OCI-M1 (cell line): ENCODE measurements at places on chromosomes 6 and 20.

- DNase-seq, result peak; percentile 98
These were observed 53.9 kb upstream of the HFE start for GRCh38 chr6:26033085-26033940.

DNA sequence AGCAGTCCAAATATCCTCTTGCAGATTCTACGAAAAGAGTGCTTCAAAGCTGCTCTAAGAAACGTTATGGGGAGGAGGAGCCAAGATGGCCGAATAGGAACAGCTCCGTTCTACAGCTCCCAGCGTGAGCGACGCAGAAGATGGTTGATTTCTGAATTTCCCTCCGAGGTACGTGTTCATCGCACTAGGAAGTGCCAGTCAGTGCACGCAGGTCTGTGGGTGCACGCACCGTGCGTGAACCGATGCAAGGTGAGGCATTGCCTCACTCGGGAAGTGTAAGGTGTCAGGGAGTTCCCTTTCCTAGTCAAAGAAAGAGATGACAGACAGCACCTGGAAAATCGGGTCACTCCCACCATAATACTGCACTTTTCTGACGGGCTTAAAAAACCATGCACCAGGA lies 272.1 kb upstream of the DEFB115 start:
- DNase-seq, result no peak

DNA sequence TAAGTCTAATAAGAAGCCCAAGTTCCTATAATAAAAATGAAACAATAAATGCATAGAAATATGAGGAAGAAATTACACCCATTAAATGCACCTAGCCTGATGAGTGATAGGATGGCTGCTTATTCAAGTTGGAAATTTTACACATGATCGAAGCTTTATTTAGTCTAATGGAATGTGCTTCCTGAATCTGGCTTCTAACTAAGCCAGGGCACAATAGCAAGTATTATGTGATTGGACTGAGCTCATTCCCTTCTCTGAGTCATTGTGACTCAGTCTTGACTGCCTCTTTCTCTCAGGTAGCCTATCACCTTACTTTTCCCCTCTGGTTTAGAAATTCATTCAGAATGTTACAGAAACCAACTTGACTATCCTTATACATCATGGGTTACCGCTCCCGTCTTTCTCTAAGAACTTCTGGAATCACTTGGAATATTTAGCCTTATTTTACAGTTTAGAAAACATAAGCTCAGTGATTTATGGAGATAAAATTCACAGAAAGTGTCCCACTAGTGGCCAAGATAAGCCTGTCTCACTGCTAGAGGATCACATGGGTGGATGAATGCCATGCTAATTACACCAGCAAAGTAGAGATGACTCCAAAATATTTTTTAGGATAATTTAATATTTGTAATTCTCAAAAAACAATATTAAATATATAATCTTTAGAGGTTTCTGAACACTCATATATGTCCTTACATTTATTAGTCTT lies 505.3 kb upstream of the JAG1 start:
- DNase-seq, result no peak

- DNase-seq, result peak; percentile 42
These were observed 80.0 kb upstream of the PREP start for GRCh38 chr6:105482921-105483320.

- DNase-seq, result peak; percentile 39
These were observed 56.7 kb downstream of the CD83 start for GRCh38 chr6:14174226-14174625.

GRCh38 chr6:74455786-74456185 lies 750.1 kb downstream of the COL12A1 start:
- DNase-seq, result no peak

- DNase-seq, result no peak
These were observed 214.2 kb downstream of the CDH26 start for GRCh38 chr20:60172346-60172984.

DNA sequence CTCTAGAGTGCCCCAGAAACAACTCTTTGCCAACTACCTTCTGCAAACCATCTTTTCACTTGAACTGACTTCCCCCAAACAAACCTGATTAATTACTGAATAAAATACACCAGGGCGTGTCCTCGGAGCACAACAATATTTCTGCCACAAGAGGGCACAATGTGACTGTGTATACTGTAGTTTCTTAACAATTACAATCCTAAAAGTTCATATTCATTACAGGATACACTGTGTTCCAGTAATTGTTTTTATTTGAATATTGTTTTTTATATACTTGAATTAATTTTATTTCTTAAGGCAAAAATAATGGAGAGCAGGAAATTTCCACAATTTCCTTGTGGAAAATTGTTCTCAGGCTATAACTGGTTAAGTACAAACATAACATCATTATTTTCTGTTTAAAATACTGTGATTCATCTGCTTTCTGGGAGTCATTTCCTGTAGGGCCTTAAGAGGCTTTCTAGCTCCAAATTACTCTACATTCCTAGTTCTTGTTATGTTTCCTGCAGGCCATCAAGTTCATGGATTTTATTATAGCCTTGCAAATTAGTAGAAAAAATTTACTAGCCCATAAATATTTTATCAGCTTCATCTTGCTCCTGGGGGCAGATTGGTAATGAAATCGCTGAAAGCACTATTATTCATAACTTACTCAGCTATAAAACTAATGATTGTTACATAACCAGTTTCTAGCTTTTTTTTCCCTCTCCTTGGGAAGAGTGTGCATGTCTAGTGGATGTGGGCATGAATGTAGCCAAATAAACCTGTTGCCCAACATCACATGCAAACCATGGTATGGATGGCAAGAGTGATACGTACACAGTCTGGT lies 51.9 kb upstream of the SLC22A16 start:
- DNase-seq, result peak; percentile 88

- DNase-seq, result no peak
These were observed 286.2 kb downstream of the TFAP2A start for GRCh38 chr6:10128721-10129120.

GRCh38 chr6:139062932-139063646 lies 34.5 kb downstream of the ABRACL start:
- no peak for DNase-seq

- DNase-seq, result no peak
These were observed 10.0 kb upstream of the TGIF2 start for GRCh38 chr20:36563374-36563773.

DNA sequence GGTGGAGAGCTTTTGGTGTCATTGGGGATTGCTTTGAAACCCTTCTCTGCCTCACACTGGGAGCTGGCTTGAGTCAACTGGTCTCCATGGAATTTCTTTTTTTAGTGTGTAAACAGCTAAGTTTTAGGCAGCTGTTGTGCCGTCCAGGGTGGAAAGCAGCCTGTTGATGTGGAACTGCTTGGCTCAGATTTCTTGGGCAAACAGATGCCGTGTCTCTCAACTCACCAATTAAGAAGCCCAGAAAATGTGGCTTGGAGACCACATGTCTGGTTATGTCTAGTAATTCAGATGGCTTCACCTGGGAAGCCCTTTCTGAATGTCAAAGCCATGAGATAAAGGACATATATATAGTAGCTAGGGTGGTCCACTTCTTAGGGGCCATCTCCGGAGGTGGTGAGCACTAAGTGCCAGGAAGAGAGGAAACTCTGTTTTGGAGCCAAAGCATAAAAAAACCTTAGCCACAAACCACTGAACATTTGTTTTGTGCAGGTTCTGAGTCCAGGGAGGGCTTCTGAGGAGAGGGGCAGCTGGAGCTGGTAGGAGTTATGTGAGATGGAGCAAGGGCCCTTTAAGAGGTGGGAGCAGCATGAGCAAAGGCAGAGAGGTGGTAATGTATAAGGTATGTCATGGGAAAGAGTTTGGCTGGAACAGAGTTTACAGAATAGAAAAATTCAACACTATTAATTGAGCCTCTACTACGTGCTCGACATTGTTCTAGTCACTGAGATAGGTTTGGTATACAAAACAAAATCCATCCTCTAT lies 31.2 kb downstream of the SRSF3 start:
- no peak for DNase-seq

- peak; percentile 68 for DNase-seq
These were observed 1.5 kb upstream of the TUBB2B start for GRCh38 chr6:3228771-3229565.

- DNase-seq, result no peak
These were observed 148.0 kb downstream of the LRFN2 start for GRCh38 chr6:40439026-40439800.

DNA sequence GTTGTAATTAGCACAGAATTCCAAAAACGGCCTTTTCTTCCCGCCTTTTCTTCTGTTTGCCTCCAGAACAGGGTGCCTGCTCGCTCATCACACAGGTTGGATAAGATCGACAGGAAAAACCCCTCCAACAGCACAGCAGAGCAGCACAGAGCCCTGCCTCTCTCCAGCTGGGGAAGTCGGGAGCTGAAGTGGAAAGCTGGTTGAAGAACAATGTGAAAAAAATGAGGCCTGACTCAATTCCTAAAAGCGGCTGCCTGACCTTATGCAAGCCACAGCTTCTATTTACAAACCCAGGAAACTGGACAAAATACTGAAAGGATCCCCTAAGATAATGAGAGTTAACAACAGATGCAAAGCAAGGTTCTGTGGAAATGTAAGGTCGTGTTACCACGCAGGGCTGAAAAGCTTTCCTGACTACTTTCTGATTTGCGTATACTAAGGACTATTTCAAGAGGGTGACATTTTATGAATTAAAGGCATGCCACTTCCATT lies 116.9 kb downstream of the TTLL2 start:
- no peak for DNase-seq

GRCh38 chr6:3407840-3408239 lies 49.0 kb downstream of the SLC22A23 start:
- DNase-seq, result peak; percentile 39
